ENCODE measurements at places on chromosomes 12 and 14.

GRCh38 chr12:49871263-49871561 lies 28.3 kb upstream of the BCDIN3D start:
- DNase-seq: no peak

- DNase-seq: no peak
Observed at GRCh38 chr14:90587918-90588317, 191.1 kb downstream of the CALM1 start.

GRCh38 chr12:30134229-30134628 lies 350.5 kb upstream of the TMTC1 start:
- DNase-seq: no peak

DNA sequence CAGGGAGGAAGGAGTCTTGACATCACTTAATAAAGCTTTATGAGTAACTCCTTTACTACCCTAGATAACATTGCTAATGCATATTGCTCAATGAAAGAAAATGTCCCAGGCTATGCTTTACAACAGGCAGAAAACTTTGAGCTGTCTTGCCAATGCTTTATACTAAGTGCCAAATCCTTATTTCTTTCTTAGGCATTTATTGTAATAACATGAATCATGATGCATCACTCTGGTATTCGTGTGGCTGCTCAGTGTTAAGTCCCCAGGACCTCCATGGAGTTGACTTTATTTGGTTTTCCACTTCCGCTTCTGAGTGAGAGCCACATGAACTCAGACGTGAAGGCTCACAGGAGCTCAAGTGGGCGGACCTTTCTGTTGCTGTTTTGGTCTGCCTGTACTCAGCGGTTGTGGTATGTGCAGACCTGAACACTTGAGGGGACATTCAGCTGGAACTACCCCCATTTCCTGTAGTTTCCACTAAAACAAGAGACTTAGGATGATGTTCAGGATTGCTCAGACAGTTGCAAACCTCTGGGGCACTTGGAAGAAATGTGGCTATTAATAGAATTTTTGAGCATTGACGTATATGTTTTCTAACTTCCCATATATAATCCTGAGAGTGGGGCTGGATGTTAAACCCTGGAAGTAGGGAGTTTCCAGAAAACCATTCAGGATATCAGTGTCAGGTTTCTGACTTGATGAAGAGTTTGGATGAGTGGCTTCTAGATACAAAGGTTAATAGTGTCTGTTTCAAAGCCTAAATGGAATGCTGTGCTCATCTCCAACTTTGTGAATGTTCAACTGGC lies 258.6 kb downstream of the MSRB3 start:
- DNase-seq: peak; percentile 100

DNA sequence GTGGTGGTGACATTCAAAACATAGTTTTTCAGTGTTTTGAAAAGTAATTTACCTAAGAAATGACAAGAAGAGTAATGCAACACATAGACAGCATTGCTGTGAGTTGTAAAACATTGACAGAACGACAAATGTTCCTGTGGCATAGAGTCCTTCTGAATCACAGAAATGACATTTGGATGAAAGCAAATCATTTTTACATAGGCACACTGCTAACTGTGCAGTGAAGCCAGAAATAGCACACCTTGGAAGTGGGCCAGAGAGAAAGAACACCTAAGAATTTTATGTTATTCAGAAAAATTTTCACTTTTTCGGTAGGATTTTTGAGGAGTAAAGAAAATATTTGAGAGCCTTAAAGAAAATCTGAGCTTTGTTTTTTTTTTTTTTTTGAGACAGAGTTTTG lies 100.6 kb downstream of the ANO4 start:
- DNase-seq: no peak

DNA sequence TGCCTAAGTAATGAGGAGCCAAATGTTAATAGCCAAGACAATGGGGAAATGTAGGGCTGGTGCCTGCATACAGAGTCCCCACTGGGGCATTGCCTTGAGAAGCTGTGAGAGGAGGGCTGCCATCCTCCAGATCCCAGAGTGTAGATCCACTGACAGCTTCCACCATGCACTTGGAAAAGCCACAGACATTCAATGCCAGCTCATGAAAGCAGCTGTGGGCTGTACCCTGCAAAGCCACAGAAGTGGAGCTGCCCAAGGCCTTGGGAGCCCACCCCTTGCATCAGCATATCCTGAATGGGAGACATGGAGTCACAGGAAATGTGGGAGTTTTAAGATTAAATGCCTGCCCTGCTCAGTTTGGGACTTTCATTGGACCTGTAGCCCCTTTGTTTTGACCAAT lies 244.7 kb downstream of the BTG1 start:
- no peak for DNase-seq

DNA sequence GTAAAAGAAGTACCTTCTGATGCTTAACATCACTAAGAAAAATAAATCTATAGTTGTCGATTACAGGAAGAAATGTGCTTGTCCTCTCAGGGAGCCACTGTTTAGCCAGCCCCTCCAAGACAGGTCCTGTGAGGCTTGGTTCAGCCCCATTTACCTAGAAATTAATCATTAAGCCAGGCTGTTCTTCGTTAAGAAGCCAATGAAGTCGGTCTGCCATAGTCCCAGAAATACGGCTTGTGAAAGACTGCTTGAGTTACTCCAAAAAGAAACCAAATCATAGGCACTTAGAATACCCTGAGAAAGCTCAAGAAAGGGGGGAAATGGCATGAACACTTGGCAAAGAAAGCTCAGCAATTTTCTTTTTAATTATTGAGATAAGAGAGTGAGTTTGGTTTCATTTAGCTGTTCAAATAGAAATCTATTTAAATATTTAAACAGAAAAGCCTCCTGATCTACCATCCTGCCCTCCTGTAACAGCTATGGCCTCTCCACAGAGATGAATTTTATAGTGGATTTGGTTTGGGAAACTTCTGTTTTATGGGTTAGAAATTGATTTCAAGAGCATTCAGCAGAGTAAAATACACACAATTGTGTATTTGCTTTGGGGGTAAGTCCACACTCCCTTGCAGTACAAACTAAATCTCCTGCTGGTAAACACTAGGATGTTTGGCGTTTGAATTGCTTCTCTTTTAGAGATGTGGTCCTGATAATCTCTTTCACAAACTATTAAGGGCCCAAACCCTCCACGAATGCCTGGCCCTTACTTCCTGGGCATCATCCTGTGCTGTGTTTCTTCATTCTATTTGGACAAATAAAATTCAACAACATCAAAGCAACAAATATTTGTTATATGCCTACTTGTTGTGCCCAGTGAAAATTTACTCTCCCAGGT lies 234.4 kb downstream of the SEC23A start:
- no peak for DNase-seq

DNA sequence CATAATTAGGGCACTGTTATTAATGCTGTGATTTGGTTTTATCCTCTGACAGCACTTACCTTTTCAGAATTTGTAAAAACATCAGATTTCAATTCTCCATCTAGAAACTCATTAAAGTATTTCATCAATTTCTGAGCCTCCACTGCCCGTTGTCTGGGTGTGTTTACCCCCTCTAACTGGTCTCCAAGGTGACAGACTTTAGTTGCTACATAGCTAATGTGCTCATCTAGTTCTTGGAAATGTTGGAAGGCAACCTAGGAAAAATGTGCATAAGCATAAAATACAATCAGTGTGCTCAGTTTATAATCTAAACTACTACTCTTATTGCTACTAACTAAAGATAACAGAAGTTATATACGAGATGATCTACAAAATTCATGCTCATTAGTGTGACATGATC lies 24.6 kb downstream of the EXOC5 start:
- peak; percentile 7 for DNase-seq

DNA sequence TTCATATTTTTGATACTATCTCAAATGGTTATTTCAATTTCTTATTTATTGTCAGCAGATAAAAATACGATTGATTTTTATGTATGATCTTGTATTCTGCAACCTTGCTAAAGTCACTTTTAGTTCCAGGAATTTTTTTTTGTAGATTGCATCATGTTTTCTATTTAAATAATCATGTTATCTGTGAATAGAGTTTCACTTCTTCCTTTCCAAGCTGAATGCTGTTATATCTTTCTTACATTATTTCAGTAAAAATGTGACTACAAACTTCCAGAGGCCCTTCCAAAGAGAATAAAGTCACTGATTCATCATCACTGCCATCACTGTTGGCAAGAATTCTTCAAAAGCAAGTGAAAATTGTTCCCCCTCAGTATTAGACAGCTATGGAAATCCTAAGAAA lies 104.7 kb upstream of the RAP1B start:
- DNase-seq: peak; percentile 75
